ENCODE measurements at places on chromosomes 7 and 10.

DNA sequence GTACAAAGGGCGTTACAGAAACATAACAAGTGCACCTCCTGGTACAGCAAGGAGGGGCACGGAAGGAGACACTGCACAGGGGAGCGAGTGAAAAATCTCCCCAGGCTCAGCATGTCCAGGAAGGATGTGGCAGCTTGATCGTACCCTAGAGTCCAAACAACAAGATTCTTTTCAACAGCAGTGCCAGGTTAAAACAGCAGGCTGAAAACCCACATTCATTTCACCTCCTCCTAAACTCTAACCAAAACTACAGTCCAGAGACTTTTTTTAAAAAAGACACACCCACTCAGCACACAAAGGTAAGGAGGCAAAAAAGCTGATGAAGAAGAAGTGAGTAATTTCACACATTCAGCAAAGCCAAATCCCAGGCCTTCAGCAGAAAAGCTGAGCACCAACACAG, 138.8 kb downstream of the SFMBT2 start:
- no peak overlapping the region for H3K4me3 ChIP-seq
- DNase-seq, result no peak
- no peak overlapping the region for H3K27ac ChIP-seq
- no peaks in the 10 kb centered on the region for H3K36me3 ChIP-seq
- H3K27me3 ChIP-seq, result no peaks in the 10 kb centered on the region
- H3K4me1 ChIP-seq, result no peaks in the 10 kb centered on the region

GRCh38 chr10:68402276-68402675, 4.8 kb downstream of the RUFY2 start:
- H3K4me3 ChIP-seq, result no peak overlapping the region
- H3K27ac ChIP-seq, result no peak overlapping the region
- DNase-seq, result no peak
- no peaks in the 10 kb centered on the region for H3K4me1 ChIP-seq
- no peaks in the 10 kb centered on the region for H3K36me3 ChIP-seq

DNA sequence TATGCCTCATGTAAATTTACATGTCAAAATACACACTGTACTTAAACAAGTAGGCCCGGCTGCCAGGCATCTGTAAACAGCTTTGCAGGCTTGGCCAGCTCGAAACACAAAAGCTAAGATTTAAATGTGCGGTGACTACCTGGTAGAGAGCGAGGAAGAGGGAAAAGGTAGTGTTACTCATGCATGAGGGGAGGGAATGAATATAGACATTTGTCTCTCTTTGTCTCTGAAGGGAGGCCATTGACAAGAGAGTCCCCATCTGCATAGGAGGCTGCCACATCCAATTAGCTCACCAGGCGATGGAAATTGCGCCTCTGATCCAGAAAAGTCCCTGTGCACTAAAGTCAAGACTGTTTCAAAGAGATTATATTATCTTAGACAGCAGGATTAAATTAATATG, 535.8 kb downstream of the PTPRN2 start:
- no peak for DNase-seq
- no peaks in the 10 kb centered on the region for H3K36me3 ChIP-seq
- H3K4me1 ChIP-seq, result no peaks in the 10 kb centered on the region
- H3K27me3 ChIP-seq, result no peaks in the 10 kb centered on the region
- H3K27ac ChIP-seq, result no peak overlapping the region

DNA sequence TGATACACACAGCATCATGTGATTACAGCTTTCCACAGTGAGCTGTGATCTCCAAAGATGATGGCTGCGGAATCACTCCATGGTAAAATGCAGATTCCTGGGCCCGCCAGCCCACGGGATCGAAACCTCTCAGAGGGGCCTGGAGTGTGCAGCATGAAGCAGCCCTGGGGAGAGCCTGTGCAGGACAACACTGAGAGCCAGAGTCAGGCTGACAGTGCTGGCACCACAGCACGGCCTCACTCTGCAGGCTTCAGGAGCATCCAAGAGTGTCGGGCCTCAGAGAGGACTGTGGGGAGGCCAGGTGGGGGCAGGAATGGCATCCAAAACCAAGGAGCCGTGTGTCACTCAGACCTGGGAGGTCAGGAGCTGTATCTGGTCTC, 533.4 kb downstream of the TCERG1L start:
- no peaks in the 10 kb centered on the region for H3K27me3 ChIP-seq
- no peaks in the 10 kb centered on the region for H3K4me1 ChIP-seq
- H3K4me3 ChIP-seq, result no peak overlapping the region
- no peak for DNase-seq
- H3K27ac ChIP-seq, result no peak overlapping the region

DNA sequence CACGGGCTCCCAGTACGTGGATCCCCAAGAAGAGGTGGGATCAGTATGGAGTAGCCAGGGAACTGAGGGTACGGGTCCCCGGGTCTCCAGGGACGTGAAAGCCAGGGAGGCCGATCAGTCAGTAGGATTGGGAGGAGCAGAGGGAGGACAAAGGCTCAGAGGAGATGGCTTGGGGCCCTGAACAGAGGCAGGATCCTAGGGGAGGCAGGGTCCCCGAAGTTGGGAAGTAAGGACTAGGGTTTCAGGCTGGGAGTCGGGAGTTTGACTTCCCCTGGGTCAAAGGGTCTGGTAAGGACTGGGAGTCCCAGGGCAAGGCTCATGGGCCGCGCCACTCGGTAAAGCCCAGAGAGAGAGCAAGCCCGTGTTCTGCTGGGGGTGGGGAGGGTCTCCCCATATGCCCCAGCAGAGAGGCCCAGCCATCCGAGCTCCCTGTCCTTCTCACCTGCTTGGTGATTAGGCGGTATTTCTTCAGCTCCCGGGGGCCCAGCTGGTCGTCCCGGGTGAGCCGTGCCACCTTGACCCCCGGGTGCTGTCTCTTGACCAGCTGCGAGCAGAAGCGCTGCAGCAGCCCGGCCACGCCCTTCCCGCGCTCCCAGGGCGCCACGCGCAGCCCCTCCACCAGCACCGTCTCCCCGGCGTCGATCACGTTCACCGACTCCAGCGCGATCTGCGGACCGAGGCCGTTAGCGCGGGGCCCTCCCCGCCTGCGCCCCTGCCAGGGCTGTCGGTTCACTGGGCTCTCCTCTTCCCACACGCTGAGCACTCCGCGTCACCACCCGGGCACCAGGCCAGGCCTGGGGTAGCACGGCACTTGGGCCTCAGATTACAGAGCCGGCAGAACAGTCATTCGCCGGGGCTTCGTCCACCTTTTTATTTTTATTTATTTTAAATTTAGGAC, 7.0 kb downstream of the NAT16 start:
- no peak overlapping the region for H3K4me3 ChIP-seq
- H3K36me3 ChIP-seq, result no peaks in the 10 kb centered on the region
- H3K27ac ChIP-seq, result no peak overlapping the region
- peaks cover 5% of the 10 kb centered on the region for H3K4me1 ChIP-seq
- DNase-seq, result peak; percentile 67
- H3K27me3 ChIP-seq, result peaks cover 46% of the 10 kb centered on the region

GRCh38 chr10:42491001-42491592, 147.3 kb downstream of the ZNF33B start:
- H3K27ac ChIP-seq, result no peak overlapping the region
- no peak for DNase-seq
- no peaks in the 10 kb centered on the region for H3K4me1 ChIP-seq
- no peak overlapping the region for H3K4me3 ChIP-seq
- H3K27me3 ChIP-seq, result no peaks in the 10 kb centered on the region

GRCh38 chr7:114175125-114175524, 239.5 kb upstream of the FOXP2 start:
- H3K4me3 ChIP-seq, result no peak overlapping the region
- DNase-seq, result no peak
- H3K4me1 ChIP-seq, result no peaks in the 10 kb centered on the region
- H3K36me3 ChIP-seq, result no peaks in the 10 kb centered on the region
- no peak overlapping the region for H3K27ac ChIP-seq
- no peaks in the 10 kb centered on the region for H3K27me3 ChIP-seq

DNA sequence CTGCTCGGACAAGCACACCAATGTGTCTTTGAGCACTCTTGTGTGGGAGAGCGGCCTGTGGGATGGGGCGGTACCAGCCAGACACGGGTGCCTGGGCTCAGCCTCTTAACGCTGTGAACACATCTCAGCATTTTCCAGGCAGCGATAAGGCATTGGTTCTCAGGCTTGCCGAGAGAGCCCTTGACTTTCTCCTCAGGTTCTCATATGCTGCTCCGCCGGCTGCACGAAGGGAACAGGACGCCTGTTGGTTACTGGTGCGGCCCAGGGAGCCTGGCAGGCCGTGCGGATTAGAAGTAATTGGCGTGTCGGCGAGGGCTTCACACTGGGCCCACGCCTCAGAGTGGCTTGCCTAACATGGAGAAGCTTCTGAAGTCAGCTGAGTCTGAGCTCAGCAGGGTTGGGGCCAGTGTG, 456.7 kb upstream of the FOXK1 start:
- H3K36me3 ChIP-seq, result no peaks in the 10 kb centered on the region
- H3K27ac ChIP-seq, result no peak overlapping the region
- no peak overlapping the region for H3K4me3 ChIP-seq
- H3K4me1 ChIP-seq, result no peaks in the 10 kb centered on the region
- no peak for DNase-seq

DNA sequence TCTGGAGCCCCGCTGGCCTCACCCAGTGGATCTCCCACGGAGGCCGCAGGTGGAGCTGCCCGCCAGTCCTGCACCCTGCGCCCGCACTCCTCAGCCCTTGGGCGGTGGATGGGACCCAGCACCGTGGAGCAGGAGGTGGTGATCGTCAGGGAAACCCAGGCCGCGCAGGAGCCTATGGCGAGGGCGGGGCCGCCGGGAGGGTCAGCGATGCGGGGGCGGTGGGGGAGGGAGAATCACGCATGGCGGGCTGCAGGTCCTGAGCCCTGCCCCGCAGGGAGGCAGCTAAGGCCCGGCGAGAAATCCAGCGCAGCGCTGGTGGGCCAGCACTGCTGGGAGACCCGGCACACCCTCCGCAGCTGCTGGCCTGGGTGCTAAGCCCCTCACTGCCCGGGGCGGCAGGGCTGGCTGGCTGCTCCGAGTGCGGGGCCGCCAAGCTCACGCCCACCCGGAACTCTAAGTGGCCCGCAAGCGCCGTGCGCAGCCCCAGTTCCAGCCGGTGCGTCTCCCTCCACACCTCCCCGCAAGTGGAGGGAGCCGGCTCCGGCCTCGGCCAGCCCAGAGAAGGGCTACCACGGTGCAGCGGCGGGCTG, 524.8 kb upstream of the TPK1 start:
- H3K4me3 ChIP-seq, result no peak overlapping the region
- no peak for DNase-seq
- no peaks in the 10 kb centered on the region for H3K27me3 ChIP-seq
- H3K27ac ChIP-seq, result no peak overlapping the region
- H3K4me1 ChIP-seq, result no peaks in the 10 kb centered on the region
- no peaks in the 10 kb centered on the region for H3K36me3 ChIP-seq

GRCh38 chr7:124412531-124412930, 353.1 kb downstream of the GPR37 start:
- H3K27me3 ChIP-seq, result no peaks in the 10 kb centered on the region
- no peaks in the 10 kb centered on the region for H3K36me3 ChIP-seq
- DNase-seq, result no peak
- H3K27ac ChIP-seq, result no peak overlapping the region
- no peaks in the 10 kb centered on the region for H3K4me1 ChIP-seq

DNA sequence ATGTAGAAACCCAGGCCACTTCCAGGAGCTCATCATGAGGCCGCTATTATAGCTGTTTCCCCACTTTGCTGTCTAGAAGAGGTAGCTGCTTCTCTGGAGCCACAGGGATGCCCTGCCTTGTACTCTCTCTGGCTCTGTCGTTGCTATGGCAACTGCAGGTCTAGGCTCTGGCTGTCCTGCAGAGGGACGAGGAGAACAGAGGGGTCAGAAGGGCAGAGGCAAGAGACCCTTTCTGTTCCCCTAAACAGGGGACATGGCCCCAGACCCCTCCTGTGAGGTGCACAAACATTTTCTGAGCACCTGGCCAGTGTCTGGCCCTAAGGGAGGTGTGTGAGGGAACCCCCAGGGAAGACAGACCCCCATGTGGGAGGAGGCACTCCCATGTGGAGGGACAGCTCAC, 31.4 kb downstream of the ITPRIP start:
- peaks cover 12% of the 10 kb centered on the region for H3K4me1 ChIP-seq
- no peak overlapping the region for H3K27ac ChIP-seq
- no peak overlapping the region for H3K4me3 ChIP-seq
- H3K27me3 ChIP-seq, result no peaks in the 10 kb centered on the region
- no peaks in the 10 kb centered on the region for H3K36me3 ChIP-seq

DNA sequence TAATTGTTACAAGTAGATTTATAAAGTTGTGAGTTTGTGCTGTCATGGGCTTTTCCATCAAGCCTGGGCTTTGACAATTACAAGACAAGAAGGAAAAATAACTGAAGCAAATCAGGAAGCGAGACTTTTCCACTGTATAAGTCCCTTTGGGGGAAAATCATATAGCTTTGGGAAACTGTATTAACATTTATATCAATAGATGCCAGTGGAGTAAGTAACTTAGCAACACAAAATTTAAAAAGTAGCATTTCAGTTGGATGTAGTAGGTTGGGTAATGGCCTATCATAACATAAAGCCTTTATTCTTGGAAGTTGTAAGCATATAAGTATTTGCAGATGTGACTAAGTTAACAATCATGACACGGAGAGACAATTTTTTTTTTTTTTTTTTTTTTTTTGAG, 931.1 kb downstream of the CNTNAP2 start:
- no peak overlapping the region for H3K4me3 ChIP-seq
- H3K27ac ChIP-seq, result no peak overlapping the region
- no peaks in the 10 kb centered on the region for H3K4me1 ChIP-seq
- H3K36me3 ChIP-seq, result no peaks in the 10 kb centered on the region
- no peak for DNase-seq

GRCh38 chr7:22295402-22296264, 61.3 kb downstream of the RAPGEF5 start:
- no peak overlapping the region for H3K27ac ChIP-seq
- H3K36me3 ChIP-seq, result no peaks in the 10 kb centered on the region
- no peak for DNase-seq
- no peaks in the 10 kb centered on the region for H3K4me1 ChIP-seq

DNA sequence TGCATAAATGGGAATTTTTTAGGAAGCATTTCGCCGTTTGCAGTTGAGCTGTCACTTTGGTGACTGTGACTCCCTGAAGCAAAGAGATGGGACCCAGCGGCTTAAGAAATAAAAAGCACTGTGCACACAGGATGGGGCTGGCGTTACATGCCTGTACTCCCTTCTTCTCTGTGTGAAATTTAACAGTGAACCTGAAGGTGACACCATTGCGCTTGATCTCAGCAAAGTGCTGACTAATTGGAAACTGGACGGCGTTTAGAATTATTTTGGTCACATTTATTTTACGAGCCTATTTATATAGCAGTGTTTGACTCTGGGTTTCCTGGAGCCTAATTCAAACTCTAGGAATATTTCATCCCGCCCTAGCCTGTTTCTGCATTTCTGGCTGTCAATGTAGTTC, 146.2 kb downstream of the PAXIP1 start:
- H3K4me1 ChIP-seq, result no peaks in the 10 kb centered on the region
- no peak overlapping the region for H3K4me3 ChIP-seq
- no peak overlapping the region for H3K27ac ChIP-seq
- no peaks in the 10 kb centered on the region for H3K27me3 ChIP-seq

GRCh38 chr7:44953156-44953555, 25.7 kb downstream of the MYO1G start:
- H3K27me3 ChIP-seq, result no peaks in the 10 kb centered on the region
- no peak for DNase-seq
- H3K36me3 ChIP-seq, result no peaks in the 10 kb centered on the region

Measured in prostate gland (tissue), 2 donors.